Right cardiac atrium (tissue), 5 donors: ENCODE measurements at places on chromosomes 1 and 21. TPM values are rescaled to one million over a fixed set of nuclear protein-coding genes. Genes with fewer than 3 reads are reported as not detected.

ADAMTS1 gene
- polyA plus RNA-seq: 88.4 TPM

- DNase-seq: no peak
Measured at GRCh38 chr1:100234432-100234831, 15.2 kb downstream of the DBT start.

DNA sequence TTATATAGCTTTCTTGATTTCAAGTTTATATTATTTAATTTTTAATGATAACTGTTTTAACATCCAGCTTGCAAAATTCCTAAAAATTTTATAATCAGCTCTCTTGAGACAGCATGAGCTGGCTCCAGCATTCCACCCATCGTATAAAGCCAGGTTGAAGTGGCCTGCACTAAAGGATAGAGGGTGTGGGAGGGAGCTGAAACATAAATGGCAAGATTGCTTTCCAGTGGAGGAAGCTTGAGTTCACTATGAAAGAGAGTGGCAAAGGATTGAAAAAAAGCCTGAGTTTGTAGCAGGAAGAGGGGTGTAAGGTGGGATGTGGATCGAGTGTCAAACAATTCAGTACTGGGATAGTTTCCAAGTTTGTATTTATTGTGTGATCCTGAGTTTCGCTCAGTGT is 48.5 kb upstream of the ZNF644 start:
- DNase-seq: no peak

PCBP3 gene
- 1.6 TPM for polyA plus RNA-seq

- DNase-seq: no peak
Measured at GRCh38 chr1:218887141-218887925, 286.3 kb upstream of the LYPLAL1 start.

- DNase-seq: no peak
Measured at GRCh38 chr1:201065686-201066085, 42.2 kb upstream of the KIF21B start.

DNA sequence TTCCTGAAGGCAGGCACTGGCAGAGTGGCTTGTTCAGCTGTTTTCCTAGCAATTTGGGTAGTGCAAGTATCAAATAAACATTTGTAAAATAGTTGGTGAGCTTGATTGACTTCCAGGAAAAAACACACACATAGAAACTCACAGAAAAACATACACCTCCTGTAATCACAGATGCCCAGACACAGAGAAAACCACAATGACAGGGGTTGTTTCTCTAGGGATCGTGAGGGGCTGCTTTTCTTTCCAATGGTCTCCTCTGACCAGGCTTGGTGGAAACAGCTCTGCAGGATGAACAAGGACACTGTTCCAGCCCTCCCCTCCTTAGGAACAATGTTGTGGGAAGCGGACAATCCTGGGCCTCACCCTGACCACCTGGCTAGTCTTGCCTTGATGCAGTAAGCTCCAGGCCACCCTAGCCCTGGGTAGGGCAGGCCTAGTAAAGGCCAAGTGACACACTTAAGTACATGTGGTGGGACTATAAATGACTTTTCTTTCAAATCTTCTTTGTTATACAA is 142.5 kb upstream of the HMGB4 start:
- no peak for DNase-seq

CCDC18 gene
- 2.4 TPM for polyA plus RNA-seq

- no peak for DNase-seq
Measured at GRCh38 chr1:115862403-115862802, 21.5 kb upstream of the NHLH2 start.

- no peak for DNase-seq
Measured at GRCh38 chr1:27339213-27339612, 2.6 kb upstream of the SYTL1 start.

- DNase-seq: no peak
Measured at GRCh38 chr21:15444118-15444960, 285.4 kb upstream of the USP25 start.

CFHR4 gene
- not detected for polyA plus RNA-seq

GRCh38 chr21:20647607-20648006 is 350.6 kb upstream of the NCAM2 start:
- no peak for DNase-seq

GRCh38 chr1:199682081-199682480 is 345.4 kb upstream of the NR5A2 start:
- no peak for DNase-seq

DNA sequence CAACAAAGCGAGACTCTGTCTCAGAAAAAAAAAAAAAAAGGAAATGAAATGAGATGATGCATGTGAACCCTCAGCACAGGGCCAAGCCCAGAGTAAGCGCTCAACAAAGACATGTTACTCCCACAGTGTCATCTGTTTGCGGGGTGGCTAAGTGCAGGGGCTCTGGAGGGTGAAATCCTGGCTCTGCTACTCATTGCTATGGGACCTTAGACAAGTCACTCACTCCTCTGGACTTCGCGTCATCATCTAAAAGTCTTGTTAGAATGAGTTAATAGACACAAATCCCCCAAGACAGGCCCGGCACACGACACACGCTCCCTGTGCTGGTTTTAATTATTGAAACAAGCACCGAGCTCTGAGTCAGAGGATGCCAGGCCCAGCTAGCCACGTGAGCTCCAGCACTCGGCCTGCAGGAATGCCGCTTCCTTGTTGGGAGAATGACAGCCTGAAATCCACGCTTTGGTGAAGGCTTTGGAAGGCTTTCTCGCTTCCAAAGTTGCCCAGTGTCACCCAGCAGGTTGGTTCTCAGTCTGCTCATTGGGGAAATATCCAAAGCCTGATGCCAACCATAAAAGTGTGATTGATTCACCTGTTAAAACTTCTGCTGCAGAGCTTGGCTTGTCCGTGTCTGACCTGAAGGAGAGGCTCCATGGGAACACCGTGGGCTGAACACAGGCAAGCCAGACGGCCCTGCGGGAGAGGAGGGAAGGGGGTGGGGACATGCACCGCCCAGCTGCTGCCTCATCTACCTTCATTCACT is 36.7 kb upstream of the TARDBP start:
- no peak for DNase-seq

- DNase-seq: no peak
Measured at GRCh38 chr1:244710474-244711062, 57.6 kb downstream of the DESI2 start.

- no peak for DNase-seq
Measured at GRCh38 chr1:110361856-110362255, 22.7 kb downstream of the RBM15 start.

DNA sequence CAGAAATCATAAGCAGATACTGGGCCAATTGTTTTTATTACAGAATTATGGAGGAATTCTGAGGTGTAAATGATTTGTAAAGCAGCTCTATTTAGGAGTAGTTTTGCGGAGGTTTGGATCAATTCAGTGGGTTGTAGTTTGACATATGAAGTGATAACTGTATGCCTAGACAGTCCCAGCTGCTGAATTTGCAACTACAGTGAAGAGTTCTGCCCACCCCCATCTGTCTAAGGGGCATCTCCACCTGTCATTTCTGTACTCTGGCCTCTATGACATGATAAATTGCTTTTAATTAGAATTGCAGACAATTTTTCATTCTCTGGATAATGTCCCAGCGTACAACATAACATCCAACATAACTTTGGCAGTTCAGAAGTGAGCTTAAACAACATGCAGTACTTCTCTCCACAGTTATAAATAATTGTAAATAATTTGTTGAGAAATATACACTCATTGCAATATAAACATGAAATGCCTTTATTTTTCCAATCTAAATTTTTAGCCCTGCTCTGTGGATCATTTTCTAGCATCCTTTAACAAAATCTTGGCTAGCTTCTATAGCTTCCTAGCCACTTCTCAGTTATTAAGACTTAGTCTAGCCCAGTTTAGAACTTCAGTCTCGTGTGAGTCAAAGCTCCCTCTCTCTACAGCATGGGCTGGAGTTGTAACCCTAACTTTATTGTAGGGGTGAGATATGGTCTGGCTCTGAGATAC is 52.3 kb downstream of the PDE4B start:
- no peak for DNase-seq

PWP2 gene
- 1.6 TPM for polyA plus RNA-seq

CBR1 gene
- 31.8 TPM for polyA plus RNA-seq

B4GALT2 gene
- polyA plus RNA-seq: 29.3 TPM
